Activated B cell treated with CpG ODN at 0.5 μM for 24 hours (primary cell): ENCODE measurements at places on chromosomes 13 and 19. TPM values are rescaled to one million over a fixed set of nuclear protein-coding genes. Genes with fewer than 3 reads are reported as not detected.

DNA sequence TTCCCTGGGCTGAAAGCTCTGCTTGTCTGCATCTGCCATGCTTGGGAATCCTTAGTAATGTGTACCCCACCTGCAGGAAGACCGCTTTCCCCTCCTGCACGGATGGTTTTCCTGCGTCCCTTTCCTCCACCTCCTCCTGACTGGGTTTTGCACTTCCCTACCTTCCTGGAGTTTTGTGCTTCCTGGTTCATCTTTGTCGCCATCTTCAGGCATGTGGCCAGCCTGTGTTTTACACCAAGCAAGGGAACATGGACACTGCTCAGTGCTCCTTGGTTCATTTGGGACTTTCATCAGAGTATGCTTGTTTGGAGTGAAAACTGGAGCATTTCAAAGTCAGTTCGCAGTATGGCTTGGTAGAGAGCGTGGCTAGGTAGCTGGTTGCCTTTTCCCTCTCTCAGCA is 30.7 kb downstream of the ERICH6B start:
- no peaks in the 10 kb centered on the region for H3K4me1 ChIP-seq
- DNase-seq: no peak
- peaks cover 11% of the 10 kb centered on the region for H3K27me3 ChIP-seq
- H3K4me3 ChIP-seq: no peak overlapping the region

- no peak for DNase-seq
- no peak overlapping the region for H3K4me3 ChIP-seq
- H3K36me3 ChIP-seq: peaks cover 72% of the 10 kb centered on the region
- no peak overlapping the region for H3K27ac ChIP-seq
Measured at GRCh38 chr13:78625384-78625783, 22.0 kb upstream of the POU4F1 start.

- no peak overlapping the region for H3K4me3 ChIP-seq
- no peaks in the 10 kb centered on the region for H3K4me1 ChIP-seq
- DNase-seq: no peak
Measured at GRCh38 chr13:84528408-84529070, 646.3 kb upstream of the SLITRK1 start.

GRCh38 chr19:1206150-1206863 is 729 bp downstream of the STK11 start:
- peaks cover 36% of the 10 kb centered on the region for H3K4me1 ChIP-seq
- DNase-seq: no peak
- H3K36me3 ChIP-seq: peaks cover 14% of the 10 kb centered on the region
- no peaks in the 10 kb centered on the region for H3K27me3 ChIP-seq
- peak overlapping the region; percentile 89 for H3K4me3 ChIP-seq
- peak overlapping the region; percentile 80 for H3K27ac ChIP-seq

GRCh38 chr19:18919900-18920214 is 342 bp downstream of the DDX49 start:
- peak overlapping the region; percentile 60 for H3K27ac ChIP-seq
- H3K36me3 ChIP-seq: peaks cover 64% of the 10 kb centered on the region
- peaks cover 46% of the 10 kb centered on the region for H3K4me1 ChIP-seq

DNA sequence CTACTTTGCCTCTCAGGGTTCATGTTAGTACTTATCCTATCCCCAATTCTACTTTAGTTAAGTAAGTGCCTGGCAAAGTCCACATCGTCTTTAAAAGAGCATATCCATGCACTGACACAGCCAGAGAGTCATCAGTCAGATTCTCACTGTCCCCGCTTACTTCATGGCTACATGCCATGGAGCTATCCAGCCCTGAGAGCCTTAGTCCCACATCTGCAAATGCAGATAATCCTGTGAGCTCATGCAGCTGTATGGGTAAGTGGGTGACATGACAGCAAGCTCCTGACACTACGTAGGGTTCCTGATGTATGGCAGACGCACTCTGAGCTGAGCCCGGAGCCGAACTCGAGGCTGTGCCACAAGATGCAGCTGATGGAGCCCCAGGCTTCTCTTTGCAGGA is 661.5 kb downstream of the LIG4 start:
- no peak for DNase-seq
- no peak overlapping the region for H3K27ac ChIP-seq
- no peak overlapping the region for H3K4me3 ChIP-seq
- no peaks in the 10 kb centered on the region for H3K36me3 ChIP-seq
- no peaks in the 10 kb centered on the region for H3K27me3 ChIP-seq
- H3K4me1 ChIP-seq: no peaks in the 10 kb centered on the region

DNA sequence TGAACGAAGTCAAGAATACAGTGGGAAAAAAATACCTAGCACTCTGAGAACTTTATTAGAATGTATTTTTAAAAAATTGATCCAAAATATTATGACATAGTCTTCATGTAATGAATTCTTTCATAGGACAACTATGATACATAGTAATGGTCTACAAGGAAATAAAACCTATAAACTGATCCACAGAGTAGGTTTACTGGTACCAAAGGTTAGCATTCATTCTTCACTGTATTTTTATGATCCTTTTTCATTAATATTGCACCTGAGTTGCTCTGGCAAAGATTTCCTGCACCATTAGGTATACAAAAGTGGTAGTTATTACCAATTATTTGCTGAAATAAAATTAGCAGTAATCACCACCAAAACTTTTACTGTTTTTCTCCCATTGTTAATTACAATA is 4.2 kb downstream of the NEK3 start:
- peaks cover 17% of the 10 kb centered on the region for H3K36me3 ChIP-seq
- H3K27ac ChIP-seq: no peak overlapping the region
- H3K4me3 ChIP-seq: no peak overlapping the region
- H3K27me3 ChIP-seq: no peaks in the 10 kb centered on the region
- no peak for DNase-seq

- H3K36me3 ChIP-seq: no peaks in the 10 kb centered on the region
- no peak overlapping the region for H3K27ac ChIP-seq
- H3K4me1 ChIP-seq: no peaks in the 10 kb centered on the region
- no peak for DNase-seq
- H3K27me3 ChIP-seq: no peaks in the 10 kb centered on the region
Measured at GRCh38 chr13:53920916-53921315, 892.3 kb downstream of the OLFM4 start.

The GFY gene
- total RNA-seq: not detected in 2 replicates

The RGL3 gene
- total RNA-seq: 0.32 and 0.33 TPM in 2 replicates

The ZNF555 gene
- total RNA-seq: 7.4 and 8.4 TPM in 2 replicates

The ZNF416 gene
- total RNA-seq: 12.6 and 13.8 TPM in 2 replicates
